ENCODE measurements at places on chromosomes 1 and 21. TPM values are rescaled to one million over a fixed set of nuclear protein-coding genes. Genes with fewer than 3 reads are reported as not detected.

Gene CFHR3
- not detected for total RNA-seq

Gene CDK18
- 0.16 TPM for total RNA-seq

Gene ZBTB18
- 4.6 TPM for total RNA-seq

Gene EXTL1
- 0.47 TPM for total RNA-seq

Gene SLC22A15
- 2.7 TPM for total RNA-seq

Gene VSIG8
- under 0.01 TPM for total RNA-seq

Gene AQP10
- total RNA-seq = not detected

Gene FCAMR
- total RNA-seq = under 0.01 TPM

Gene ETV3L
- total RNA-seq = not detected

Gene ASAP3
- 95.2 TPM for total RNA-seq

Gene AGT
- 5.7 TPM for total RNA-seq

Gene NTRK1
- 0.16 TPM for total RNA-seq

Gene RIPPLY3
- total RNA-seq = not detected

Data from bronchial smooth muscle cell (primary cell).